Stimulated activated CD4-positive, alpha-beta T cell treated with anti-CD3 and anti-CD28 coated beads, Interleukin-1b, Interleukin-23, amount 100 ng/mL, for 48 hours (primary cell): ENCODE measurements at places on chromosomes 1 and 21.

DNA sequence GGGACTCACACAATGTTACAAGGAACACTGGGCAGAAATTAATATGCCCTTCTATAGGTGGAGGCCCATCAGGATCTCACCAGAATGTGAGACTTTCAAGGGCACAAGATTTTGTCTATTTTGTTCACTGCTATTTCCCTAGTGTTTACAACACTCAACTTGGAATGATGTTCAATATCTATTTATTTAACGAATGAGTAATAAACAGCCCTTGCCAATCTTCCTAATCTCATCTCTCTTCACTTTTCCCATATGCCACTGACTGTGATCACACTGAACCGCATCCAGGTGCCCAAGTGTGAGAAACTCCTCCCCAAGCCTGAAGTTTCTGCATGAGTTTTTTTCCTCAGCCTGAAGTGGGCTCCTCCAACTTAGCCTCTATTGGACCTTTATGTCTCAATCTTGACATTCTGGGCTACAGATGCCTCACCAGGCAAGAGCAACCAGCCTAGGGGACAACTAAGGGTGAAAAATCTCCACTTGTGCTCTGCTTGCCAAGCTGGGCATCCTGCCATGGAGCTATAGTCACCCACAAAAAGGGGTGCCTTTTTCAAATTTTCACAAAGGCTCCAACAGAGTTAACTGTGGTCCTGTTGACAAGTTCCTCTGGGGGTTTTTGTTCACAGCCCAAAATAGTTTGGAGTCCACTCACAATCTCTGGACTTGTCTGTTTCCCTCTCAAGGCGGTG is 105.6 kb downstream of the PLPP3 start:
- DNase-seq = no peak

DNA sequence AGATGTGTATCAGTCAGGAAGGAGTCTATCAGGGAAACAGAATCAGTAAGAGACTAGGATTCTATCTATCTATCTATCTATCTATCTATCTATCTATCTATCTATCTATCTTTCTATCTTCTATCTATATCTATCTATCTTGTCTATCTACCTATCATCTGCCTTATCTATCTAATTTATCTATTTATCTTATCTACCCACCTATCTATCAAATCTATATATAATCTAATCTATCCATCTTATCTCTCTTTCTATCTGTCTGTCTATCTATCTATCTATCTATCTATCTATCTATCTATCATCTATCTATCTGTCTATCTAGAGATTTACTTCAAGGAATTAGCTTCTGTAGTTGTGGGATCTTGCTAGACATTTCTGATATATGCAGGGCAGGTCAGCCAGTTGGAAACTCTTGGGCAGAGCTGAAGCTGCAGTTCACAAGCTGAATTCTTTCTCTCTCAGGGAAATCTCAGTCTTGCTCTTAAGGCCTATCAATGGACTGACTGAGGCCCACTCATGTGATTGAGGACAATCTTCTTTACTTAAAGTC is 140.2 kb upstream of the JUN start:
- DNase-seq = no peak

- DNase-seq = no peak
Observed at GRCh38 chr1:54850737-54851136, 36.3 kb downstream of the DHCR24 start.

DNA sequence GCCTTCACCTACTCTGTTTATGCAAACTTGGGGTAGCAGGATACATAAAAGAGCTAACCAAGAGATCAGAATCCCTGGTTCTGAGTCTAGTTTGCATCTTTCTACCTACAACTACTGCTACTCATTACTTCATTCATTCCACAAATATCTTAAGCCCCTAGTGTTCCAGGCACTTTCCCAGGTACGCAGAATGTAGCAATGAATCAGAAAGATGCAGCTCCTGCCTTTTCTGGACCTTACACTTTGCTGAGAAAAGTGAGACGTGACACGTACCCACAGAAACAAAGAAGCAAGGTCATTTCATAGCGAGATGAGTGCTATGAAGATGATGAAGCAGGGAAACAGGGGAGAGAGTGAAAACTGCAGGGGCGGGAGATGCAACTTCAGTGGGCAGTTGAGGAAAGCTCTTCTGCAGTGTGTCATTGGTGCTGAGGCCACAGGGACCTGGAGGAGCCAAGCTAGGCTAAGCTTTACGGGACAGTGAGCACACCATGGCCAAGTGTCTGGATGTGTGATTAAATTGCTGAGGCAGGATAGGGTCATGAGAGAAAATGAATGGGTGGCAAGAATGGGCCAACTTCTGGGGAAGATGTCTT is 167.9 kb downstream of the TNFSF18 start:
- DNase-seq = no peak

GRCh38 chr1:213274140-213274539 is 223.1 kb downstream of the RPS6KC1 start:
- no peak for DNase-seq

- DNase-seq = peak; percentile 39
Observed at GRCh38 chr1:157170677-157171515, 32.7 kb upstream of the ETV3 start.
